ENCODE measurements at places on chromosomes 7 and 10.
A peak's percentile ranks its signal among the peaks of the same experiment; 100 is the strongest.

DNA sequence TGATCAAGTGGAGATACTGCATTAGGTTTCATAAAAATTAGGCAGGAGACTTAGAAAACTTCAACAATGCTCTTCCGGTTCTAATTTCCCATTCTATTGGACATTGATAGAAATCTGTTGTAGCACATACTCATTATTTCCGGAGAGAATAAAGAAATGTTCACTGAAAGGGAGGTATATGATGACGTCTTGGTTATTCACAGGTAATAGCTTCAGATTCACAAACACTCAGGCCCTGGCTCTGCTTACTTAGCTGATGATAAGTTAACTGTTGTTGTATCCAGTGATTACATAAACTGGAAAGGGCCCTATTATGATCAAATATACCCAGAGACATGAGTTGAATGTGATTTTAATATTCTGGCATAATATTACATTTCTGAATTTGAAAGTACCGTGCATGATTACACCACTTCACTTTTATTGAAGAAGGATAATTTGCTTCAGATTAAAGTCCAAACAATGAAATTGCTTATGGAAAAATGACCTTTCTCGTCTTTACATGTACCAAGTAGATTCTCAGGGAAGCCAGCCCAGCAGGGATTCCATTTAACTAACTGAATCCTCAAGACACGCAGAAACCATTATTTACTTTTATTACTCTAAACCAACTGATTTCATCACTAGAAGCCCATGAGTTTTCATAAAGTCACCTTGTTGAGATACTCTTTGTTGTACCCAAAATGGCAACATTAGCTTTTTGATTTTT lies 288.0 kb upstream of the PITRM1 start:
- no peak for DNase-seq

- DNase-seq = no peak
Observed at GRCh38 chr7:35258868-35259522, 5.1 kb upstream of the TBX20 start.

GRCh38 chr10:82691211-82691610 lies 816.2 kb downstream of the NRG3 start:
- no peak for DNase-seq

DNA sequence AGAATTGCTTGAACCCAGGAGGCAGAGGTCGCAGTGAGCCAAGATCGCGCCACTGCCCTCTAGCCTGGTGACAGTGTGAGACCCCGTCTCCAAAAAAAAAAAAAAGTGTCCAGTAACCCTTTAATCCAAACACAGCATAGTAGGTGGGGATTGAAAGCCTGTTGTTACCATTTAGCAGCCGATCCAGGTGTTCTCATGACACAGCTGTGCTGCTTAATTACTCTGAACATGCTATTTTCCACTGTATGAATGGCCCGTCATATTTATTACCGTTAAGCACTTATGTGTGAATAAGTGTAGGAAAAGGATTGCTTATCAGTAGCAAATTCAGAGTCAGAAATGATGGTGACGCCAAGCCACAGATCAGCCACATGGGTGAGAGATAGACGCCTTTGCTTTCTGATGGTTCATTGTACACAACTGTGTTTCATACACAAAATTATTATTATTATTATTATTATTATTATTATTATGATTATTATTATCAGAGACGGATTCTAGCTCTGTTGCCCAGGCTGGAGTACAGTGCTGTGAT lies 11.6 kb upstream of the ORAI2 start:
- DNase-seq = no peak

DNA sequence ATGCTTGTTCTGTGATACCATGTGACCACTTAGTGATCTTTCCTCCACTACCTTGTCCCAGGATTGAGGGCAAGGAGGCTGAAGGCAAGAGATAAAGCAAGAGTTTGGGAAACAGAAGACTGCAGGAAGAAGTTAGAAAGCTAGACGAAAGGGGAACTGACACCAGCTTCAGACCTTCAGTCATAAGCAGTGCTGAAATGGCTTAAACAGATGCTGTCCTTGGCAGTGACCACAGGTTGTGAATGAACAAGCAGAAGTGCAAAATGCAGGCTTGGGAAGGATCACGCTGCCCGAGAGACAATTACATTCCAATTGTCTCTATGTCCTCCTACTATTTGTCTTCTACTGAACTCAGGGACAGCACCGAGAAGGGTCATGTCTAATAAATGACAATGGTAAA lies 704.9 kb upstream of the AUTS2 start:
- DNase-seq = no peak

GRCh38 chr10:75297021-75297599 lies 61.4 kb upstream of the COMTD1 start:
- DNase-seq = no peak

DNA sequence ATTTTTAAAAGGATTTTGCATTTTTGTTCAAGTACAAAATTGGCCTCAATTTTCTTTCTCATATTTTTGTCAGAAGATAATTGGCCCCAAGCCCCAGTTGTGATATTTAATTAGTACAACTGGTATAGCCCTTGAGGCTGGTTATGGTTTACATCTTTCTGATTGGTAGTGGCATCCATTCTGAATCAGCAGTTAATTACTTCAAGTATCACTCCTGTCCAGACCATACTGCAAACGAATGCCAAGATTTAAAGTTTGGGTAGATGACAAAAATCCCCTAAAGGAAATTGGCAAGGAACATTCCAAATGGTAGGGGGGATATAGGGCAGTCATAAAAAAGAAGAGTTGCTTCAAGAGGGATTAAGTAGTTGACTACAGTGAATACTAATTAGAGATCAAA lies 23.1 kb downstream of the MYPN start:
- no peak for DNase-seq

DNA sequence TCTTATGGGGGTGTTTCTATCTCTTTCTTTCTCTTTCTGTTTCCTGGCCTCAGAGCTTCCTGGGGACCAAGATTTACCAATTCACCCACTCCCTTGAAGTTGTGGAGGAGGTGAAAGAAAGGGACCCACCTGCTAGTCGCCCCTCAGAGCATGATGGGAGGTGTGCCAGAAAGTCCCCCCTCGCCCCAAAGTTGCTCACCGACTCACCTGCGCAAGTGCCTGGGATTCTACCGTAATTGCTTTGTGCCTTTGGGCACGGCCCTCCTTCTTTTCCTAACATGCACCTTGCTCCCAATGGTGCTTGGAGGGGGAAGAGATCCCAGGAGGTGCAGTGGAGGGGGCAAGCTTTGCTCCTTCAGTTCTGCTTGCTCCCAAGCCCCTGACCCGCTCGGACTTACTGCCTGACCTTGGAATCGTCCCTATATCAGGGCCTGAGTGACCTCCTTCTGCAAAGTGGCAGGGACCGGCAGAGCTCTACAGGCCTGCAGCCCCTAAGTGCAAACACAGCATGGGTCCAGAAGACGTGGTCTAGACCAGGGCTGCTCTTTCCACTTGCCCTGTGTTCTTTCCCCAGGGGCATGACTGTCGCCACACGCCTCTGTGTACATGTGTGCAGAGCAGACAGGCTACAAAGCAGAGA lies 12.2 kb downstream of the AQP1 start:
- DNase-seq = peak; percentile 1

DNA sequence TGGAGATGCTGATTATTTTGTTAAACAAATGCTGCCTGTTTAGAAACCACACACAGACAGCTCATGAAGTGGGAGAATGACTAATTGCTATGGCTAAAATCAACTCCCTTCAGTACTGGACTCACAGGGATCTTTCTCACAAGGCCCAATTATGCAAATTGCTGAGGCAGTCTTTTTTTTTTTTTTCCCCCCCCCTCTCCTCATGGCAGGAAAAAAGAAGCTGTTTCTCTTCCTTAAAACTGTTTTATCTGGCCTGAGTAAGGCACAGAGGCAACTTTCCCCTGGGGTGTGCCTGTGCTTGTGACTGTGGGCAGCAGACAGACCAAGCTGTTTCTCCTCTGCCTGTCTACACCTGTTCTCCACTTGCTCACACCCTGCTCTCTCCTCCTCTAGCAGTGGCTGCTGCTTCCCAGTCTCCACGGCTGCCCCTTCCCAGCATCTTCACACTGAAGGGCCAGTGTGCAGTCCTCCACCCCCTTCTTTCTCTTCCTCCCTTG lies 65.4 kb upstream of the STEAP1B start:
- DNase-seq = no peak

GRCh38 chr7:151761957-151762356 lies 115.0 kb downstream of the PRKAG2 start:
- no peak for DNase-seq

- no peak for DNase-seq
Observed at GRCh38 chr7:17559388-17559787, 260.9 kb downstream of the AHR start.

GRCh38 chr7:1653500-1653899 lies 16.6 kb upstream of the ELFN1 start:
- DNase-seq = no peak

- no peak for DNase-seq
Observed at GRCh38 chr10:48606530-48607355, 1.9 kb upstream of the ARHGAP22 start.

GRCh38 chr10:11261687-11262493 lies 244.2 kb downstream of the CELF2 start:
- DNase-seq = no peak

- no peak for DNase-seq
Observed at GRCh38 chr10:133039107-133039802, 48.5 kb upstream of the ADGRA1 start.

DNA sequence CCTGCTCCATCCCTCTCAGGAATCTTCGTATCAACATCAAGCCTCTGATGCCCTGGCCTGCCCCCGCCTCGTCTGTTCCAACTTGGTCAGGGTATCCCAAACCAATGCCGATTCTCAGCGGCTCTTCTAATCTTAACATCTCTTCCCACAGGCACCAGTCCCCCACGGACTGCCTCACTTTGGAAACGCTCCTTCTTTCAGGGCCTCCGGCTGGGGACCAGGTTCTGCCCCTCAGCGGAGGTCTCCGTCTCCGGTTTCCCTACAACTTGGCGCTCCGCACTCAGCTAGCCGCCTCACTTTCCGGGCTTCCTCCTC lies 488 bp downstream of the ABCF2 start:
- DNase-seq = no peak

- DNase-seq = peak; percentile 53
Observed at GRCh38 chr10:127694580-127695193, 42.3 kb upstream of the FOXI2 start.

GRCh38 chr10:121791761-121792160 lies 136.1 kb downstream of the ATE1 start:
- DNase-seq = no peak

DNA sequence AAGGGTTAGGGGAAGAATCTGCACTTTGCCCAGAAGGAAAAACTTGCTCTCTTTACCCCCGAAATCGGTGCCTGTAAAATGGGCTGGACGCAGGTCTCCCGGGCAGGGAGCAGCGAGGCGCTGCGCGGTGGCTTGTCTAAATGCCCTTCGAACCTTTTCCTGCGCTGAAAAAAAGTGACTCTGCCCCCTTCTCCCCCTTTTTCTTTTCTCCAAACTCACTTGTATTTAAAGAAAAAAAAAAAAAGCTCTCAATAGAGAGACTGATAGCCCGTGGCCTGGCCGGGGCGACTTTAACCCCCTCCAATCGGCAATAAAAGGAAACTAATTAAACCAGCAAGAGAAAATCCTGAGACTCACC lies 286 bp downstream of the SP8 start:
- DNase-seq = no peak

GRCh38 chr10:128384831-128385230 lies 258.6 kb upstream of the MKI67 start:
- DNase-seq = no peak

- no peak for DNase-seq
Observed at GRCh38 chr7:133702078-133702477, 425.1 kb upstream of the LRGUK start.

DNA sequence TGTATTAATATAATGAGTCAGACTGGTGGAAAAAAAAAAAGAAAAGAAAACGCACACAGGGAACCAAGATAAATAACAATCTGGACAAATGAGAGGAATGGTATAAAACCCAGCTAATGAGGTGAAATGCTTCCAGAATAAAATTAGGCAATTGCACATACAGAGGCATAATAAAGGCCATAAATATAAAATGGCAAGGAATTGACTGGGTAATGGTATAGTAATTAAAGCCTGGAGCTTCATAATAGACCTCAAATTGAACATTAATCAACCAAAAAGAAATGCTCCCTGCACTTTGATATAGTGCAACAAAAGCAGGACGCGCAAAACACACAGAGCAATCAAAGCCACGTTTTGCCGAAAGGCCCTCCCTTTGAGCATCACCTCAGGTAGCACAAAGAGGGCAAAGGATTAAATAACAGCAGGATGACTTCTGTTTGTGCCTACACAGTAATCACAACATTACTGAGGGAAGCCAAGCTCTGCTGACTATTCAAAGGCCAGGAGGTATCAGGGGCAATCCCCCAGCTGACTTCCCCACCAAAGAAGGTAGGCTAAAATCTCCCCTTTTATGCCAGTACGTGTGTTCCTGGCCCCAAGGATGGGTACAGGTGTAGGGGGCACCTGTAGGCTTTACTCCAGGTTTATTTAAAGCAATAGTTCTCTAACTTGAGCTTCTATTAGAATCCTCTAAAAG lies 343.7 kb downstream of the ELMO1 start:
- no peak for DNase-seq

DNA sequence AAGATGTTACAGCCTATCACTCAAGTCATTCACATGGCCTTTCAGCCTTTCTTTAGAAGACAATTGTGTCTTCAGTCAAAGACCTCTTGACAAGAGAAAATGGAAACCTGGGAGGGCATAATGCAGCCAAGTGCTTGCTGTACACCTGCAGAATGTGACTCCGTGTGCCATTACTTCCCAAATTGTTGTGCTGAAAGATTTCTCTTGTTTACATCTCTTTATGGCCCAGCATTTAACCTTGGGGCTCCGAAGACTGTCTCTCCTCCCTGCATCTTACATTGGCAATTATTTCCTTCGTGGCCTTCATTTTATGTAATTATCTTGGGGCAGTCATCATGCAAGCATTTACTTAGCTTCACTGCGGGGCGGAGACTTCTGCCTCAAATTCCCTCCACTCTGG lies 287.0 kb downstream of the TCF7L2 start:
- DNase-seq = no peak

DNA sequence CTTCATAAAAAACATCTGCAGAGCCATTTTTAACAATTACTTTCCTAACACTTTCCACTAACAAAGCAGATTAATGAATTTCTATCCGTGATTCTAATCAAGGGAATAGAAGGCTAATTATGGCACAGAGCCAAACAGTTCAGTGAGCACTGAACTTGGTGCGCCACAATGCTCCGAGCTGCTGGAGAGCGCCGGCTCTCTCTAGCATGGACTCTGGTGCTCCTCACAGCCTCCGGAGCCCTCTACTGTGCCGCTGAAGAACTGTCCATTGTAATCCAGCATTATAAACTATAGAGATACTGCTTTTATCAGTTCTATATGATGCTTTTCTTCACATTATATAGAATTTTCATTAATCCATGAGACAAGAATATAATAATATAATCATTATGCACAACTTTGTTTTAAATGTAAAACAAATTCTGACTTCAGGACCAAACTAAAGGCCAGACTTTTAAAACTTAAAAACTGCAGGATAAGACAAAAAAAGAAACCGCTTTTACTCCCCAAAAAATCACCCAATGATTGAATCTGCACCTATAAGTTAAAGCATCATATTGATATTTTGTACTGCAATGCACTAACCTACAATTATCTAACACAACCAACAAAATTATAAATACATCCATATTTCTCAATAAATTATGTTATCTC lies 123.6 kb downstream of the RNF32 start:
- peak; percentile 19 for DNase-seq

Data from stimulated activated naive CD8-positive, alpha-beta T cell treated with anti-CD3 and anti-CD28 coated beads, Interleukin-15, Interleukin-2, amounts not matched to agents 100 U/mL and 50 U/mL, for 24 hours (primary cell).